Stimulated activated CD8-positive, alpha-beta memory T cell treated with anti-CD3 and anti-CD28 coated beads, Interleukin-4, amount 100 ng/mL, for 1 hour (primary cell): ENCODE measurements at places on chromosomes 2 and 18.

- no peak for DNase-seq
Measured at GRCh38 chr2:55168221-55169154, 63.6 kb downstream of the CLHC1 start.

DNA sequence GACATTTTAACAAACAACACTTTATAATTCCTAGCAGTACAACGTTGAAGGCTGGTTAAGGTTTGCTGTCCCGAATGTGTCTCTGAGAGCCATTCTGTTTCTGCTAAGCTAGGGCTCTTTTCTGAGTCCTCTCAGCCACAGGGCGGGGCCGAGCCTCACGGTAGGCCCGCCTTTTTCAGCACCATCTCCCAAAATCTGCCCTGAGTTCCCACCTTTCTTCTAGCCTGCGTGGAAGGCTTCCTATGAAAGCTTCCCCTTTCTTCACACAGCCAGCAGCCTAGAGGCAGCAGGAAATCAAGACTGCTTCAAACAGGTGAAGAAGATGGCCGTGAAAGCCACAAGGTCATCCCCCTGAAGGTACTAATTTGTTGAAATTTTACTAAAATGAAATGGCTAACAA, 255.5 kb downstream of the CDH2 start:
- DNase-seq: no peak

DNA sequence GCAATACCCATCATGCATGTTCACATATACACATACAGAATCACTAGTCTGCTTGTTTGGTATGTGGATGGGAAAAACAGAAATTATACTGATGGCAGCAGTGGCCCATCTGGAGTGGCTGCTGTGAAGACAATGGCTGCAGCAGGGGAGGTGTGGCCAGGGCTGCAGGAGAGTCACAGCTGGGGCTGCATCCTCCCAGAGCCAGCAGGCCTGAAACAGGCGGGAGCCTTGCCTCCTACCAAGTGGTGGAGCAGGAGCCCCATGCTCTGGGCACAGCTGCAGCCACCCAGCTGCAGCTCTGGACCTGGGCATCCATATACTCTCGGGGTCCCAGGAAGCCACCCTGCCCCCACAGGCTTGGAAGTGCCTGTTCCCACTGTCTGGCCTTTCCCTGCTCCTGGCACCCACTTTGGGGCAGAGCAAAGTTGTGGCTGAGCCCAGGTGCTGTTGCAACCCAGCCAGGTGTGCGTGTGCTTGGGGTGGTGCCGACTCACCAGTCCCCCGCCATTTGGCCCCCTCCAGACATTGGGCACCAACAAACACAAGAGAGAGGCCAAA, 136.6 kb downstream of the SPAG16 start:
- DNase-seq: no peak

GRCh38 chr18:8186413-8186812, 422.8 kb upstream of the RAB12 start:
- DNase-seq: no peak

DNA sequence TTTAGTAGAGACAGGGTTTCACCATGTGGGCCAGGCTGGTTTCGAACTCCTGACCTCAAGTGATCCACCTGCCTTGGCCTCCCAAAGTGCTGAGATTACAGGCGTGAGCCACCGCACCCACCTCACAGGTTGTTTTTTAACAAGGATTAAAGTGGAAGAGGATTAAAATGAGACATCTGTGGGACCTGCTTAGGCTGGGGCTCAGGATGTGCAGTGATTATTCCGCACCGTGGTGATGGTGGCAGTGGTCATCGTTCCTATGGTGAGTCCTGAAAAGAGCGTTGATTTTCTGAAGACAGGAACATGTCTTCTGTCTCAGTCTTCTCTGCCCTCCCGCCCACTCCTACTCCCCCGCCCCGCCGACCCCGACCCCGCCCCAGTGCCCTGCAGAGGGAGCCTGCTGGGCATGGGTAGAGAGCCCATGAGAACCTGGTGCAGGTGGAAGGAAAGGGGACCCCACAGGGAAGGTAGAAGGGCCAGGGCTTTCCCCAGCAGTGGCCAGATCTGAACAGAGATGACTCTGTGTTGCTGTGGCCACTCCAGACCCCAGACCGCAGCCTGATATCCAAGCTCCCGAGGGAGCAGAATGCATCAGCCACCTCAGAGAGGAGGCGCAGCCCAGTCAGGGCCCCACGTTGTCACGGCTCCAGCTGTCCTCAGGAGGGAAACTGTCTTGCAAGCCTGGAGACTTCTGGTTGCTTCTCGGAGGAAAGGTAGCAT, 34.5 kb upstream of the FOSL2 start:
- no peak for DNase-seq

DNA sequence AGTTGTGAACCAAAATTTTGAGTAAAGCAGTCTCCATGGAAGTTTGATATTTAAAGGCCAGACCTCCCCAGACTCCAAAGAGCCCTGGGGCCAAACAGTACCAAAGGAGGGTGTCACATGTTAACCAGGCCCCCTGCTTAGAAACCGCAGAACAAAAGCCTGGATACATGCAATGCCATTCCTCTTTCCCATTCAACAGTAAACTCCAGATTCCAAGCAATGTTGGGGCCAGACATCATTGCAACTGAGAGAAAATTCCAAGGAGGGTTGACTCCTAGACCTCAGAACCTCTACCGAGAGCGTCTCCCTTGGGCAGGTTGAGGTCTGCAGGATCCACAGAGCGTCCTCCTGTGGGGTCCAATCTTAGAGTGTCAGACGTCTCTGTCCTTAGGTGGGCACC, 404.4 kb upstream of the SYT4 start:
- DNase-seq: no peak
